ENCODE measurements at places on chromosomes 16 and 17.

DNA sequence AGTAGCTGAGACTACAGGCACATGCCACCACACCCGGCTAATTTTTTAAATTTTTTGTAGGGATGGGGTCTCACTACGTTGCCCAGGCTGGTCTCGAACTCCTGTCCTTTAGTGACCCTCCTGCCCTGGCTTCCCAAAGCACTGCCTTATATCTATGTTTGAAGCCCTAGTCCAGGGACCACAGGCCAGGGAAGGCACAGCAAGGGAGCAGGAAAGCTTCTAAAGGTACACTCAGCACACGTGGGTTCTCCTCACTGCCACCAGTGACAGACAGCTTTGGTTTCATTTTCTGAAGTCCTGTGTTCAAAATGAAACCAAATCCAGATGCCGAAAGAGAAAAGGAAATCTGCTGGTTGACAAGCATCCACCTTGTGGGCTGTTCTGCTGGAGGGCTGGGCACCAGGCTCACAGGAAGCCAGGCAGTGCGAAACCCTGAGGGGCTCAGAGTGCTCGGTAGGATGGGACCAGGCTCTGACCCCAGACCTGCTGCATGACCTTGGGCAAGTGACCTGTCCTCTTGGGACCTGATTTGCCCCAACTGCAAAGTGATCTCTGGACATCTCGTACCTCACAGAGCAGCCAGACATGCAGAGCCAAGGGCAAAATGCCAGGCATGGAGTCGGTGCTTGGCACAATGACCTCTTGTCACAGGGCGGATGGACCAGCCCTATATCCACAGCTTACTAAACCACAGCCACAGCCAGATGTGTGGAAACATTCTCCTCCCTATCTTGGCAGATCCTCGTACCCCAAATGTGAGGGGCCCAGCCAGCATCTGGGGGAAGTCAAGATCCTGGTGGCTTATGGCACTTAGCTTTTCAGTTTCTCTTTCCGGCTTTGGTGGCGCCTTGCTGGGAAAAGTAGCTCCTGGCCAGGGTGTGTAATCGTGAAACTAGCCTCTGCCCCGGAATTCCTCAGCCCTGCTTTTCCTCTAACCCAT, 2.8 kb upstream of the SOCS1 start:
- no peak for DNase-seq

GRCh38 chr17:10646392-10646990, 10.6 kb downstream of the MYH3 start:
- no peak for DNase-seq

DNA sequence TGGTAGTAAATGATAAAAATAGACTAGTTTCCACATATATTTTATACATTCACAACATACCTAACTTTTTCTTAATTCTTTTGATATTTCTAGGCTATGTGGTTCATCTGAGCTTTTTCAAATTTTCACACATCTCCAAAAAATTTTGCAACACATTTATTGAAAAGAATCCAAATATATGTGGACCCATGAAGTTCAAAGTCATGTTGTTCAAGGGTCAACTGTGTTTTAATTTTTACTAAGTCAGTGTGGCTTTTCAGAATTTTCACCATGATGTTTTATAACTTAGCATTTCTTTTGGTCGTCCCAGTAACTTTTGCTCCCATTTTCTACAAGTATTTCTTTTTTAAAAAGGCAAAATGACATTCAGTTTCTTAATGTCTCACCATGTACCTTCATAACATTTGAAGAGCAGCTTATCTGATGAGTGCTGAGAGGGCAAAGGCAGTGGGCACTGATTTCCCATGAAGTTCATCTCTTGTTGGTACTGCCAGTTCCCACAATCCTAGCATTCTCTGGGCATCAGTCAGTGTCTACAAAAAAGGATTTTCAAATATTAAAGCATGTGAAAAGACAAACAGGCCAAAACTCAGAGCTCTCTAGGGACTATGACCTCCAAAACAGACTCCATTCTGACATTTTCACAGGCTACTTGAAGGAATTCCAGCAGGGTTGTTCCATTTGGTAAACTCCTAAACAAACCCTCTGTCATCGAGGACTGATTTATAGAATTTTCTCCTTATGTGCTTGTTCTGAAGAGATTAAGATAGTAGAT, 80.3 kb downstream of the MRTFB start:
- no peak for DNase-seq

DNA sequence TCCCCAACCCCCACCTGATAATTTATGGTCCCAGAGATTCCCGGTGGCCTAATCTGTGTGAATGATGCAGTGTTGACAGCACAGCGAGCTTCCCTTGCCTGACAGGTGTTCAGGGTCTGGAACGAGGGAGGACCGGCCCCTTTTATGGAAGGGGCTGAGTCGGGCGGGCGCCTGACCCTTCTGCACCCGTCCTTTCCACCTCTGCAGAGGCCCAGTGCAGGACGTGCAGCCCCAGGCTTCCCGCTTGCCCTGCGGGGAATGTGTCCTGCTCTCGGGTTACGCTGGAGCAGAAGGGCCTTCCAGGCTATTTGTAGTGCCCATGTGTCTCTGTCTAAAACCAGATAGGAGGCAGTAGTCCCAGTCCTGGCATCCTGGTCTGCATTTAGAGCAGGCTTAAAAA, 16.2 kb downstream of the SMTNL2 start:
- DNase-seq: no peak

DNA sequence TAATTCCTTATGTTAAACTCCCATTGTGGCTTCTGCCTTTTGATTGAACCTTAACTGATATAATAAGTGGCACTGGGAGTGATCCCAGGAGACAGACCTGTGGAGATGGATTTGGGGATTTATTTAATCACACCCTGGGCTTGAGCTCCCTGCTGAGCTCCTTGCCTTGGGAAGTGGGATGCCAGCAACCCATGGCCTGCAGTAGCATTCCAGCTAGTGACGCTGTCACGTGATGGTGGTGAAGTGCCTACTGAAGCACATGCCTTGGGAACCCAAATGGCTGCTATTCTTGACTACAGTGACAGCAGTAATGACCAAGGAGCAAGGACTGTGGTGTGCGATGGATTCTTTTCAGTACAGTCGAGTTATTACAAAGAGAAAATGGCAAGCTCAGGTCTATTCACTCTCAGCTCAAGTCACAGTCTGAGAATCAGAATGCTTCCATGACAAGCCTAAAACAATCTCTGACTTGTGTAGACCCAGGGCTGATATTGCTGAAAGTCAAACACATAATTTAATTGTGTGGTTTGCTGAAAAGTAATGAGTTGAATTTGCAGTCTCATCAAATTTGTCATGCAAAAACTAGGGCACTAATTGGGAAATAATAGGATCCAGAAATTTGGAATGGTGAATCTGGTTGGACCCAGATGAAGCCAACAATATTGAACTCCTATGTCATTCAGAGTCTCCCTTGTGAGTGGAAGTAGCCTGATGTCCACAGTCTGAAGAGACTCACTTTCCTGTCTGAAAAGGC, 47.1 kb downstream of the BCL7C start:
- no peak for DNase-seq

DNA sequence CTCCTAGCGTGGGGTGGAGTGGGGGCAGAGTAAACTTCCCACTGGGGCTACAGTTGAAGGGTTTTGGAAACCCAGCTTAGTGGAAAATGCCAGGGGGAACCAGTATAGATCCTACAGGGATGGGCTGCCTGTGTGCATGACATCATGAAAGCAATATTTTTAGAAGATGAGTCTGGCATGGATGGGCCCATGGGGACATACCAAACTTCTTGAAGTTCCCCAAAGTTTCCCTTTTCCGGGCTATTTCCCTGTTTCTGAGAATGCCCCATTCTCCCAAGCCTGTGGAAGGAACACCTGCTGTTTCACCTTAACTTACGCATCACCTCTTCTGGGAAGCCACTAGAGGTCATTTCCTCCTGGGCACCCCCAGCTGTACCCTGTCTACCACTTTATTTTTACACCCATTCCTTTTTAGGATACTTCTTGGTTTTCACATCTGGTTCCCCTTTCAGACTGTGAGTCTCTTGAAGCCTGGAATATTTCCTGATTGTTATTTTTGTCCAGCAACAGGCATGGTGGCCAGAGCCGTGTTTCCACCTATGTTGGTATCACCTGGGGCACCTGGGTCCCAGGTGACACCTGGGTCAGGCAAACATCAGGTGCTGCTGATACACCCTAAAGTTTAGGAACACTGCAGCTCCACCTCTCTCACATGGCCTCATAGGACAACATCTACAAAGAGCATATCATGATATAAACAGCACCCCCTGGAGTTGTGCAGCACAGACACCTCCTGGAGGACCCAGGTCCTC, 9.8 kb downstream of the SOCS3 start:
- DNase-seq: no peak

- DNase-seq: no peak
Measured at GRCh38 chr17:71338396-71338795, 782.4 kb upstream of the SOX9 start.

- DNase-seq: no peak
Measured at GRCh38 chr17:78793968-78794367, 11.9 kb upstream of the CYTH1 start.

DNA sequence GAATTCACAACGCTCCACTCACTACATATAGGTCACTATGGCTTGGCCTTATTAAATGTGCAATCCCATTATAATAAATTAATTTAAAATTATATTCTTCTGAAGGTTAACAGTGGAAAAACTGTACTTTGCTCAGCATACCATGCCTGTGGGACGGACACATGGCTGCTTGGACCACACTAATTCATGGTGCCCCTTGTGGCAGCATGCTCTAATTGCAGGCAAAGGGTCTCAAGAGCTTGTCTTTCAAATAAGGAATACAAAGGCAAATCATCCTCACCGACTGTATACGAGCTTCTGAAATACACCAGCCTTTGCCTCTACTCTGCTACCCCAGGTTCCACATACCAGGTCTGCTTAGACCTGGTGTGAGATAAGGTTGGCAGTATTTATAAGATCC, 11.7 kb downstream of the SMPD3 start:
- DNase-seq: no peak
